ENCODE measurements at places on chromosomes 2 and 18.

GRCh38 chr2:214830794-214831346 lies 21.4 kb upstream of the BARD1 start:
- no peak for DNase-seq

DNA sequence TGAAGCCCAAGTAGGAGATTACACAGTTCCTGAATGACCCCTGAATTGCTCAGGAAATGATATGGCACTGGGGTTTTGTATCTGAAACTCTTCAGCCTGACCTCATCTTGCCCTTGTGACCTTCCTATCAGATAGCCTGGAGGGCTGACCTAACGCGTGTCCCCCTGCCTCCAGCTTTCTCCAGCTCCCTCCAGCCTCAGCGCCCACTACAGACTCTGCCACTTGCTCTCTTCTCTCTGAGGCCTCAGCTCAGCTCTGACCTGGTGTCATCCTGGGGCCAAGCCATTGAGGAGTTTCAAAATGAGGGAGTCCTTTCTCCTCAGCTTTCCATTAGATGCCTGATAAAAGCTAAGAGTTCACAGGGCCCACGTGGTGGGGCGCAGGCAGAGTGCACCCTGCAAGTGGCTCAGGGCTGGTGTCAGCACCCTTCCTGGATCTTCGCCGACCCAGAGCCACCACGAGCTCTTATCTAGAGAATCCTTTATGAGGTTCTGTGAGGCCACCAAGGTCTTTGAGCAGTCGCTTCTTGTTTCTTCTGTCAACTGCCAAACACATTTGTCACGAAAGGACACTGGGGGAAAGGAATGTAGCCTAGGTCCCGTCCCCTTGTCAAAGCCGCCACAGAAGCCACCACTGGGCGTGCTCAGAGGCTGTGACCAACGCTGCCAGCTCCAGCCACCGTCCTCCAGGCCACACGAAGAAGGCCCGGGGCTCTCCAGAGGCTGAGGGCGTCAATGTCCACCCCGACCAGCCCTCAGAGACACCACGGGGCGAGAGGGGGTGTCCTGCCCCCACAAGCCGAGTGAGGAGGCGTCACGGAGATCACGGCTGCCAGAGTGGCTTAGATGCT lies 131.3 kb upstream of the GPC1 start:
- DNase-seq: no peak

DNA sequence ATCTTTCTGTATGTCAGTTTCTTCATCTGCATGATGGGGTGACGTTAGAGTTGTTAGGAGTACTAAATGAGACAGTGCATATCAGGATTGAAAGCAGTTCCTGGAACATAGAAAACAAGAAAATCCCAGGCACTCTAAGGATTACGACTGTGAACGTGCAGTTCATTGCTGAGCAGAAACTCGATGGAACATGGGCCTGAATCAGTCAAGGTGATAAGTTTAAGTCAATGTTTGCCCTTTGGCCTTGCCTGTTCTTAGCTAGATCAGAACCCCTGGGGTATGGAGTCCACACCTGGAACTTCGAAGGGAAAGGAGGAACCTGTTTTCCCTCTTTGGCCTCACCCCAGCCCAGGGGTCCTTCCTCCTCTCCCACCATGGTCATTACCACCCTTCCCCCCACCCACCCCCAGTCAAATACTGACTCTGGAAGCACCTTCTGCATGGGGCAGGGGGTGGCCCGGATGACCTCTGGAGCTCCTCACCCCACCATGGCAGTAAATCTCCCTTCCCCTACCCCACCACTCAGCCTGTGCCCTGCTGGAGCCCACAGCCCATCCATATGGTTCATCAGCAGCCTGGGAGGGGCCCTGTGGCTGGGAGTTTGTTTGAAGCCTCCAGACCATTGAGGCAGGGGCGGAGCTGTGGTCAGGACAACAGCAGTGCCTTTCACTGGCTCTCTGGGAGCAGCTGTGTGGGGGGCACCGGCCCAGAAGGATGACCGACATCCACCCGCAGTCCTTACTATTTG lies 164.1 kb downstream of the SMAD7 start:
- DNase-seq: peak; percentile 26

DNA sequence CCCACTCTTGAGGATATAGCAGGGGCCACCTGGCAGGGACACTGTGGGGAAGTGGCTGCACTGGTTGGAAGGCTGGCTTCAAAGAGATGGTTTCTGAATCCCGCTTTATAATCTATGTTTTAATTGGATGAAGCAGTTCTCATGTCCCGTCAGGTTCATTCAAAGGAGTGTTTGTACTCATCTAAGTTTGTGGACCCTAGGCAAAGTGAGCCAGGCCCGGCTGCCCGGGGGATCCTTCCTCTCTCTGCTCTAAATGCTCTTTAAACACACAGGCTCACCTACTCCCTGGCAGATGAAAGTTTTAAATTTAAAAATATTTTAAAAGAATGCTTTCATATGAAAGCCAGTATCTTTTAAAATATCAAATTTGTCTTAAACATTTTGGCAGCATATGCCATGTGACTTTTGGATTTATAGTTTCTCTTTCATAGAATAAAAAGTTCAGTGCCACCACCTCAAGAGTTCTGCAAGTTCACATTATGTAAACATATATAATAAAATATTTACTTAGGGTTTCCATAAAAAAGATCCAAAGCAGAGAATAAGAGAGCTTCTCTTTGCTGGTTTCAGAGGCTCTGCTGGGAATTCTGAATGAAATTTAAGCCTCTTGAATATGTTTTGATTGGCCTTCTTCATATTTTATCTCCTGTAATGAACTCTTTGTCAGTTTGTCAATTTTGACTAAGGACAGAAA lies 143.5 kb upstream of the ALPP start:
- no peak for DNase-seq

DNA sequence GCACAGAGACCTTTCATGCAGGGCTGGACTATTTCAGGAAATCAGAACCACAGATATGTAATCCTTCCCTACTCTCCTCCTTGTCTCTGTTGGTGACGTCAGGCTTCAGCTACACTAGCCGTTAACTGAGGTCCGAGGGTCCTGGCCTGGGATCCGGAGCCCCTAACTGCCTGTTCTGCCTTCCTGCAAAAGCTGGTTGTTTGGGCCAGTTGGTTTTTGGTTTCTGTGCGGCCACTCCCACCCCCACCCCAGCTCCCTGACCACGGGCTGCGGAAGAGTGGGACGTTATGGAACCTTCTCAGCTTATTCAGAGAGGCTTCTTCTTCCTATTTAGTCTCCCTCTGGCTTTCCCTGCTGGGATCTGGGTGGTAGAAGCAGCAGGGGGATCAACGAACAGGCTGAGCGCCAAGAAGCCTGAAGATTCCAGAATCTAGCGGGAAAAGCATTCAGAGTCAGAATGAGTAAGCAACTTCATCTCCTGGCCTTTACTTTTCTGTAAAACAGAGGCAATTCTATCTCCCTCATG lies 49.3 kb upstream of the ROCK2 start:
- no peak for DNase-seq

DNA sequence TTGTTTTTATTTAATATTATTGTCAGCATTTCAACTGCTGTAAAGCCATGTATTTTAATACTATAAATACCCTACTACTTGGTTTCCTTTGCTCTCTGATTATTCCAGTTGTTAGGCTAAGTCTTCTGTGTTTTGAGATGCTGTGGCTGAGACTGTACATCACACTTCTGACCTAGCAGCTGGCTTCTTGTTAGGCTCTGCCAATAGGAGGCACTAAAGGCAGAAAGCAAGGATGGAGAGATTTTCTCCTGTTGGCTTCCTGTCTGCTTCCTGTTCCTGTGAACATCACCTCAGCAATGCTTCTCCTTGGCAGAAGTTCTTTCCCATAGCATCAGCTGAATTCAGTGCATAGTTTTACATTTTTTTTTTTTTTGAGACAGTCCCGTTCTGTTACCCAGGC lies 68.3 kb upstream of the YPEL5 start:
- no peak for DNase-seq

GRCh38 chr2:99338029-99338585 lies 918 bp downstream of the EIF5B start:
- DNase-seq: no peak

DNA sequence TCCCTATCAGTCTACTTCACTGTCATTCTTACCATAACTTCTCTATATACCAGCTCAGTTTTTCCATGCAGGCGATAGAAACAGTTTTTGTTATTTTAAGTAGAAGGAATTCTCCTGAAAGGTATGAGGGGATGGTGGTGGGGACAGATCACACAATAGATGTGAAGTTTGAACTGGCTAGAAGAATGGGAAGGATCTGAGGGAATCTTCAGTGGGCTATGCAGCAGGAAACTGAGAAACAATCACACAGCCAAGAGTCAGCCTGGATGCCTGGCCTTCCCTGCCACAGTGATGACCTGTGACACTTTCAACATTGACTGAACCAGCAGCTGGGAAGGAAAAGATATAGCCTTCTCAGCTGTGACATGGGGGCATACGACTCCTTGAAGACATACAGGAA lies 329.1 kb upstream of the GULP1 start:
- DNase-seq: no peak

- DNase-seq: no peak
These were observed 13.7 kb upstream of the TNP1 start for GRCh38 chr2:216873573-216873972.

DNA sequence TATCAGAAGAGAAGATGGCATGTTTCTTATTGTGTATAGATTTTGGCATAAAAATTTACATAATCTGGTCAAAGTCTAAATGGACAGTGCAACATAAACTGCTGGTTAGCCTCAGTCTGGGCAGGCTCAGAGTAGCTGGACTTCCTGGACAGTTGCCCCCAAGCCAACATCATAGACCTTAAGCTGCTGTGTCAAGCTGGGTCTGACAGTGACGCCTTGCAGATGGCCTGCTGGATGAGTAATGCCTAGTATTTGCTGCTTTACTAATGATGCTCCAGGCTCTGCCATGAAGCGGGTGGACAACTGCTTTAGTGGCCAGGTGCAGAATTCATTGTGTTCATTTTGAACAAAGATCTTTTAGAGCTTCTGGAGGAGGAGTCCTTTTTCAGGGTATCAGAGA lies 603.7 kb upstream of the ZEB2 start:
- peak; percentile 75 for DNase-seq

GRCh38 chr18:27033722-27034121 lies 151.4 kb downstream of the CHST9 start:
- no peak for DNase-seq

Data from left ventricle myocardium superior (tissue), 1 donor.